HFFc6 (cell line): ENCODE measurements at places on chromosomes 5 and 9.

GRCh38 chr5:32233220-32233695 lies 59.1 kb upstream of the GOLPH3 start:
- DNase-seq: no peak

DNA sequence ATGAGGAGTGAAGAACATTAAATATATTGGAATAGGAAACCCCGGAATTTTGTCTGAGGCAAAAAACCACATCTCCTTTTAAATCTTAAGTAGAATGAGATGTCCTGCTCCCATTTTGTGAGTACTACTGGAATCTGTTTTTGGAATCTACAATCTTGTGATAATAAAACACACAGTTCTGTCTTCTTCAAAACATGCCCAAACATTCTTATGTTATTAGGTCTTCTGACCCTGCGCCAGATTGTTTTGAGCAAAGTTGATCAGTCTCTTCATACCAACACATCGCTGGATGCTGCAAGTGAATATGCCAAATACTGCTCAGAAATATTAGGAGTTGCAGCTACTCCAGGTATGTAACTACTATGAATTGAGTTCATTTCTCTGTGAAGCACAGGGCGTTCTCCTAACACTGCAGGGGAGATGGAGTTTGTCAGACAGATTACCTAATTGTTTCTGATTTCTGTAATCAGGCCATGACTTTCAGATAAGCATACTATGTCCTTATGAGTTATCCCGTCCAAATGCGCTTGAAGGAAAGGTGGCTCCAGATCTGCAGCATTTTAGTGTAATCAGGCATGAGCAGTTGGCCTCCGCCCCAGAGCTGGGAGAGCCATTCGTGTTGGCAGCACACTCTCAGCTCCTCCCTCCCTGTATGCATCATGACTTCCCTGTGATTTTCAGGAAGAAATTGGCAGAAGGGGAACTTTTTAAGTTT lies 88.0 kb downstream of the NLN start:
- peak; percentile 63 for DNase-seq

GRCh38 chr5:38796742-38797108 lies 49.1 kb upstream of the OSMR start:
- DNase-seq: no peak

GRCh38 chr5:172771439-172772111 lies 580 bp upstream of the DUSP1 start:
- no peak for DNase-seq

DNA sequence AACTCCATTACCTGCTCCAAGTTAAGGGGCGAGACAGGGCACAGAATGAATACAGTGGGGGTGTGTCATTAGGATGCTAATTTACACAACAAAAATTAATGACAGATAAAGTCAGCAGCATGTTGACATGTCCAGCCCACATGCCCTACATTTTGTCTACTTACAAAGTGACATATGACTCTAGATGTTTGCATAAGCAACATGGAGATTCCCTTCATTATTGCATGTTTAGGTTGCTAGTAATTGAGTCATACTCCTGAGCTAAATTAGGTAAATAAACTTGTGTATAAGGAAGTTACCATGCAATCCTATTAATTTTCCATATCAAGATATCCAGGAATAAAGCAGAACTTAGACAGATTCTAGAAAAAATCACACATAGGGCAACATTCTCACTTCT lies 232.2 kb downstream of the PDE4D start:
- DNase-seq: no peak

DNA sequence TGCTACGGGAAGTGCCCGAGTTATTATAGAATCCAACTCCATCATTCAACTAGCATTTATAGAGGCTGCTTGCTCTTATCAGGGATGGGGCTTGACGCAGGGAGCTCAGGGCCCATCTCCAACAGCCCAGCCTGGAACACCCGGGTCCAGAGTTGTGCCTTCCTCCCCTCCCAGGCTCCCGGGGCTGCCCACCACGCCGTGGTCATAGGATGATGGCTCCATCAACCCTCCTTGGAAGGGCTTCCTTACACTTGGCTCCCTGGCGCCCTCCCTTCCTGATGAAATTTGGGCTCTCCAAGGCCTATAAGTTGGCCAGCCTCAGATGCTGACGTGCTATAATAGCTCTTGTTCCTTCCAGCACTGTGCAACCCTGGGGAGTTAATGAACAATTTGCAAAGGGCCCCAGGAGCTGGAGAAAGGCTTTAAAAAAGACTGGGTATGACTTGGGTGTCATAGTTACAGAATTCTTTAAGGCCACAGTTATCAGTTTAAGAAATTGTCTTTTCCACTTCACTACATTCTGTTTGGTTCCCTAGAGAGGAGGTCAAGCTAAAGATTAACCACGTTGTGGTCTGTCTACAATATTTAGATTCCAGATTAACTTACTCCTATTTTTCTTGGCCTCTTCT lies 42.5 kb upstream of the GADD45G start:
- DNase-seq: no peak

GRCh38 chr5:54595721-54596120 lies 78.2 kb downstream of the SNX18 start:
- DNase-seq: no peak

GRCh38 chr5:114152656-114153360 lies 209.1 kb upstream of the KCNN2 start:
- no peak for DNase-seq

GRCh38 chr9:137296670-137297664 lies 5.1 kb downstream of the NRARP start:
- DNase-seq: no peak

GRCh38 chr9:37952731-37953130 lies 48.8 kb upstream of the SLC25A51 start:
- peak; percentile 79 for DNase-seq

GRCh38 chr5:180209137-180209581 lies at the start of gene RASGEF1C:
Gene RASGEF1C (minus strand): TSS chr5:180209211. CDS start chr5:180138052, 71,159 bp downstream.
- DNase-seq: no peak

GRCh38 chr5:119359737-119360413 lies 4.1 kb downstream of the TNFAIP8 start:
- no peak for DNase-seq
